ENCODE measurements at places on chromosomes 4 and X.

DNA sequence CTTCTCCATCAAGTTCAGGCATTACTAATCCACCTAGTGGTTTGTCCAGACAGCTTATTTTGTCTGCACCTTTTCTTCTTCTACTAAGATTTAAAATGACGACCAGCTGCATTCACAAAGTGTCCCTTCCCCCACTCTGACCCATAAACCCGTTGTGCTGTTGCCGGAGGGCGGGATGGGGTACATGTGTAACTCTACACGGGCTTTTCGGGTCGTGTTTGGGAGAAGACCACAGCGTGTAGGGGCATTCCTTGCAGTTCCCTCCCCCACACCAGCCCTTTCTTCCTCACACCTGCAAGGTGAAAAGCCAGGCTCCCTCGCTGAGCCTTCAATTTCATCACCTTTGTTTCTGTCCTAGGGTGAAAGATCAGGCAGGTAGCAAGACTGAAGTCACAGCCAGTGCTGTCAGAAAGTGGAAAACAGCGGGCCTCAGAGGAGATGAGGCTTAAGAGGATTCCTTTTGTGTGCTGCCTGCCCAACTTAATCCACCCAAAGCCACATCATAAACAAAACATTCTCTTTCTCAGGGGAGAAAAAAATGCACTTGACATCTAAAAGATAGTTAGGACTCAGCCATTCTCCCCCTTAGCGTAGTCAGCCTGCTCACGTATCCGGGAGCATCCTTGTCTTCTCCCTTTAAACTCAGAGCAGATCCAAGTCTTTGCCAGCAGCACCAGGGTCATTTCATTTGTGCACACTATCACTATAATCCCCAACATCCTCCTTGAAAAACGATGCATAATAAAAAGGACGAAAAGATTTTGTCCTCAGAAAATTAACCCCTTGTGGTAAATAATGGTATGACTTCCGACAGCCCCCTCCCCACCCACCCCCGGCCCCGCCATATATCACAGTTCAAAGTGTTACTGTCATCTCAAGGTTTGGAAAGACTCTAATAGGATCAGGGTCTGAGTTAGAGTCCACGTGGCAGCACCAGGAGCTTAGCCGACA, 599.0 kb downstream of the RAB28 start:
- DNase-seq = no peak

GRCh38 chr4:37463033-37463856, 218.7 kb downstream of the NWD2 start:
- DNase-seq = no peak

DNA sequence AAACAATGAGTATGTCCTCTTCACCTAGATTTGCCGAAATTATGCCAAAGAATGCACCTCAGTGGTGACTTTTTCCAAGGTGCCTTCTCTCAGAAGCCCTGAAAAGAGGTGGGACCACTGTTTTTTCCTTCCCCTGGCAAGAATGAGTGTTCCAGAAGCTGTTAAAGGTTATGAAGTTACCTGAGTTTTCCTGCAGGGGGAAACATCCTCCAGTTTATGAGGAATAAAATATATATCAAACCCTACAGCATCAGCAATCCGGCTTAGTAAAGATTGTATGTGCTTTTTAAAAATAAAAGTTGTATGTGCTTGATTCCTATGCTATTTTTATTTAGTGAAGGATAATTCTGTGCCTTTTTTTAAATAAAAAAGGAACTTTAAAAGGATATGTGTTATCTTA, 73.3 kb downstream of the RBM46 start:
- DNase-seq = peak; percentile 2

DNA sequence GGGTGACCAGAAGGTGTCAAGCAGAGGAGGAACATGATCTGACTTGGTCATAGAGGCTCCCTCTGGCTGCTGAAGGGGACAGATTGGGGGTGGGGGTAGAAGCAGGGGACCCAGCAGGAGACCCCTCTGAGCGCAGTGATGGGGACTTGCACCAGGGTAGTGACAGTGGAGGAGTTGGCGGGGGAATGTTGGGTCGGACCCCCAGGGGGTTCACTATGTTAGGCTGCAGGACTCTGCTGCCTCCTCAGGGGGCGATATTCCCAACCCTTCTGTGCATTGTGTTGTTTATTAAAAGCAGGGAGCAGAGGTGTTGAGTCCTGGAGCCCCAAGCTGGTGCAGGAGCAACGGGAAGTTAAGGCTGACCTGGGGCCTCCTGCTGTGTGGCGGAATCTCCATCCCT, 8.8 kb downstream of the WDR13 start:
- no peak for DNase-seq

- peak; percentile 78 for DNase-seq
Observed at GRCh38 chr4:6343939-6344408, 74.3 kb downstream of the WFS1 start.

Data from fibroblast of skin of right biceps (primary cell).